ENCODE measurements at places on chromosomes 11 and 22.

DNA sequence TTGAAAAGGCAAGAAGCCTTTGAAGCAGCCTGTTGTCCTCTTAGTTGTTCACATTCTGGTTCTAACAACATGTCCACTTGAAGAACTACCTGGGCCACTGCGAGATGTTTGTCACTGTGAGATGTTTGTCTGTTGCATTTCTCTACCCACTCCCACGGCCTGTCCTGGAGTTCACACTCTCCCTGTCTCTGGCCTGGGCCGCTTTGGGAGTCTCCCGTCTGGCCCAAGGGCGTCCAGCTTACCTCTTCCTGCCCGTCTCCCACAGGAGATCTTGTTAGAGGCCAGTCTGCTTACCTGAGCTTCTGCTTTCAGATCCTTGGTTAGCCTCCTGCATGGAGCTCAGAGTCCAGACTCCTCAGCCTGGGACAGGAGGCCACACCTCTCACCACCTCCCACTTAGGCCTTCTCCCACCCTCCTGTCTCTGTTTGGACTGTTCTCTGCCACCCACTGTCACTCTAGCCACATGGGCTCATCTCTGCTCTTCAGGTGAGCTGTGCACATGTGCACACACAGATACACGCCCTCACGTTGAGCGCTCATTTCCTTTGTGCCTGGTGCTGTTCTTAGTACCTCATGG, 66.0 kb downstream of the TBC1D22A start:
- DNase-seq = no peak

GRCh38 chr11:6468712-6469495, 4.8 kb downstream of the TRIM3 start:
- DNase-seq = peak; percentile 59

DNA sequence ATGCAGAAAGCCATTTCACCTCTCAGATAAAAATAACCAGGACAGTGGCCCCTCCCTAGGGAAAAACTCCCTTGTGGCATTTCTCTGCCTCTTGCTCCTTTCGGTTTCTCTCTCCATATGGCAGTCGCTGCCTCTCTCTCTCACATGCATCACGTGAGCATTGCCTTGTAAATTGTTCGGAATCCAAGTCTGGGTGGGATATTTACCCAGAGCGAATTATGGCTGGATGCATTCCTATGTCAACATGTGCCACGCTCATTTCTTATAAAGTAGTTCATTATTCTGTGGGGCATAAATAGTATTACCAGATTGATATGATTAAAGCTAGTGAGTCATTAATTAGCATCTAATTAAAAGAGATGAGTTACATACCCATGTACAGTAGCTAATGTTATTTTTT, 392.9 kb downstream of the INSC start:
- DNase-seq = no peak

DNA sequence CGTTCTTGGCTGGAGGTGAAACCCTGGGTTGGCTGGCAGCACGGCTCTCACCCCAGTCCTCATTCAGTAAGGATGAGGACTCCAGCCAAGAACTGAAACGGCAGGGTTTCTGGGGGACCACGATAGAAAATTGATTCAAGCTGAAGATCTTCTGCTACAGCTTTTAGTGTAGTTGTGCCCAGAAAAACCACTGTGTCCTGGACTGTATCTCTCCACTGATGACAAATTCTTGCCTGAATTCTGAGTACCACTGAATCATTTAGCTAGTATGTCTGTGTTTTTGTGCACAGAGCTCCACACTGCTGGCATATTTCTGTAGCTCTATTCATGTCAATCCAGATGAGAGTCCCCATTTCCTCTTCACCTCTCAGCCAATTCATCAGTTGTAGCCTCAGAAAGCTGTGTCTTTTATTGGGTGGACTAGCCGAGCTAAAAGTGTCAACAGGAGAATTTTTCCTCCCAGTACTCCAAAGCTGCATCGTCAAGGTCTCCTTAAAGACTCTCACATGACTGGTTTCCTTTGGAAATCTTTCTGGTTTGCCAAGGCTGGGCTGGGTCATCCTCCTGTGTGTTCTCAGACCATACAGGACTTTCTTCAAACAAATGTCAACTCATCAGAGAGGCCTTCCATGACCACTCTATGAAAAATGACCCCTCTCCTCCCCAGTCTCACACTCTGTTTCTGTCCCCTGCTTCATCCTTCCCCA, 144.6 kb downstream of the LDLRAD3 start:
- peak; percentile 45 for DNase-seq

DNA sequence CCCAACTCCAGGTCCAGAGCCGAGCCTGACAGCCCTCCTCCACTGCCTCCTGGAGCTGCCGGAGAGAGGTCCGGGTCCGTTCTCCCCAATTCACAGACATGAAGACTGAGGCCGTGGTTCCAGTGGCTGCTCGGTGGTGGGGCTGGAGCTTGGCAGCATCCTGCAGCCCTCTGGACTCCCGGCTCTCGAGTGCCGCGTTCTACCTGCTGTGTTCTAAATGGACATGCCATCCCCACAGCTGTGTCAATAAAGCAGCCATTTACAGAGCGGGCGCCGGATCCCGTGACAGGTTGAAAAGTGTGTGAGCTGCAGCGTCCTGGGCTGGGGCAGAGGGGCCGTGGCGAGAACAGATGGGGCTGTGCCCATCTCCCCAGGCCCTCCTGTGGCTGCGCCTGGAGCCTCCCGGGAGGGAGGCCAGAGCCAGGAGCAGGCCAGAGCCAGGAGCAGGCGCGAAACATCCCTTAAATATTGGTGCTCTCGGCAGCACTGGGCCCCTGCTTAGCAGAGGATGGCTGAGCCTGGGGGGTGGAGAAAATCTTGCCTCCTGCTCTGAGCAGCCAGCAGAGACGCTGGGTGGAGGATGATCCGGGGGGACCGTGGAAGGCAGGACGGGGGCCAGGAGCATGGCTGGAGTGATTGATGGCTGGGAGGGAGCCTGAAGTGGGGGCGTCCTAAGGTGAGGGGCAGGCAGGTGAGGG, 46.2 kb downstream of the FLRT1 start:
- no peak for DNase-seq

- no peak for DNase-seq
These were observed 789 bp upstream of the KDM2A start for GRCh38 chr11:67118181-67118766.

GRCh38 chr22:17964156-17964555, 60.2 kb downstream of the MICAL3 start:
- peak; percentile 37 for DNase-seq

GRCh38 chr11:72069200-72069599, 11.1 kb downstream of the NUMA1 start:
- peak; percentile 60 for DNase-seq

GRCh38 chr11:46099963-46100316, 21.3 kb downstream of the PHF21A start:
- DNase-seq = peak; percentile 44

DNA sequence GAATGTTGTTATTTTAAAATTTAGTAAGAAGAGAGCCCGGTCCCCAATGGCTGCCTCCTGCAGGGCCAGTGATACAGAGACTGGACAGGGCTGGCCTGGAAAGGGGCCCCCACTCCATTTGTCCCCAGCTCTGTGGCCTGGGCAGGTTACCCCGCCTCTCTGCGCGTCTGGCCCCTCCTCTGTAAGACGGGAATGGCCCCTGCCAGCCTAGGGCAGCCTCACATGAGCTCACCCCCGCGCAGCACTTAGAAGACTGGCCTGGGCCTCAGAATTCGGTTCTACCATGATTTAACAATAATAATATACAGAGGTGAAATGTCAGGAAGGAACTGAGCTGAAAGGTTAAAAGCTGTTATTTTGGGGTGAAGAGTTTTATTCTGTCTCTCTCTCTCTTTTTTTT, 1.3 kb downstream of the APOBEC3G start:
- no peak for DNase-seq

DNA sequence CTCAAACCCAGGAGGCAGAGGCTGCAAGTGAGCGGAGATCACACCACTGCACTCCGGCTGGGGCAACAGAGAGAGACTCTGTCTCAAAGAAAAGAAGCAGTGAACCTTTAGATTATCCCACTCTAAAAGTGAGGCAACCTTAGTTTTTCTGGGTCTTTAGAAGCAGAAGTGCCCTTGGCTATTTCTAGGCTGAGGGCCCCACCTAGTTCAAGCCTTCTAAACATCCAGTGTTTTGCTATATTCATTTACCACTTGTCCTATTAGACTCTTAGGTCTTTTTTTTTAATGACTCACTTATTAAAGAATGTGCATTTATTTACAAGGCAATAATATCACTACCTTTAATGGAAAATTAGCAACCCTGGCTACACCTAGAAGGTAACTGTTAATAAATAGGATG, 16.7 kb upstream of the EHF start:
- DNase-seq = no peak

DNA sequence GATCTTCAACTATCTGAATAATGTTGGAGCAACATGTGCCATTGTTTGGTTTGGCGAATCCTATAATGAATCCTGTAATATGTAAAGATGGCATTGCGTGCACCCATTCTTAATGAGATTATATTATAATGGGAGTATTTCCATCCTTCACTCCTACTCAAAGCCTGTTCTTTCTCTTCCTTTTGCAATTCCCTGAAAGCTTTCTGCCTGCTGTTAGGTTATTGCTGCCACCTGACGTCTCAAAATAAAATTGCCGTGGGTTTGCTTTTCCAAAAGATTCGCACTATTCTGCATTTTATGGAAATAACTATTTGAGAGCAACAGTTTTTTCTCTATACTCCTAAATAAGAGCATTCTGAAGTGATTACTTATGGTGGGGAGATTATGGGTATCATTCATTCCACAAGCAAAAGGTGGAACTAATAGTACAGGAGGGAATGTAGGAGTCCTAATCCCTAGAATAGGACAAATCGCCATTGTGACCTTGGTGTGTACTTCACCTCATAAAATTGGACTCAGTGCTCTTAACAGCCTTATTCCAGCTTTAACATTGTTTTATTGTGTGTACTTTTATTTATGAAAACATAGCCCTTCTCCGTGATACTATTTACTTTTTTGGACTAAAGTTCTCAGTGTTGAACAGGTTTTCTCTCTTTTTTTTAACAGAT, 69.6 kb upstream of the ALKBH3 start:
- DNase-seq = peak; percentile 25

GRCh38 chr11:453564-453963, 3.5 kb downstream of the PTDSS2 start:
- no peak for DNase-seq
